A172 (cell line): ENCODE measurements at places on chromosomes 3 and 15.

GRCh38 chr15:62719316-62719715 lies 323.2 kb upstream of the TPM1 start:
- DNase-seq = no peak

DNA sequence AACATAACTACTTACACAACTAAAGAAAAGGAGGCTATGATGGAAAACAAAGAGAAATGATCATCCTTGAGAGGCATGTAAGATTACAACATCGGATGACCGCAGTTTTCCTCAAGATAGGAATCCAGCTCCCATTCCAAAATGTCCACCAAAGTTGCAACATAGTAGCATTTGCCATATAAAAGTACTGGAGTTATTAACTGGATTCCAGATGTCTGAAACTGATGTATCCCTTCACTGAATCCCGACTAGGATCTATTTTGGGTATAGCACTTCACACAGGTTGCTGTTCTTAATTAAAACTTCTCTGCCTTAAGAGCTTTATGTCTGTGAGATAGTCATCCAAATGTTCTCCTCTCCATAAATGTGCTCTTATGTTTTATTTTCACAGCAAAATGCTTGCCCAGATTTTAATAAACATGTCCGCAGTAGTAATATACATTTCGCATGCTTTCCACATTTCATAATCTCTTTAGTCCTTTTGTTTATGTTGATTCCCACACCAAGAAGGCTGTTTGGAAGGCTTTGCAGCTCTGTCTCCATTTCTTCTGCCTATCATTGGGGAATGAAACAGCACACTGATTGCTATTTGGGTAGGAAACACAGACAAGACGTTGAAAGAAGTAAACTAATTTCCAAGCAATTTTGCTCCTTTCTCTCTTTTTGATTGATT lies 716.5 kb upstream of the CFAP20DC start:
- DNase-seq = no peak

- DNase-seq = no peak
Measured at GRCh38 chr3:33883951-33884561, 85.6 kb downstream of the PDCD6IP start.

GRCh38 chr15:77989296-77990143 lies 88.0 kb downstream of the TBC1D2B start:
- DNase-seq = no peak

DNA sequence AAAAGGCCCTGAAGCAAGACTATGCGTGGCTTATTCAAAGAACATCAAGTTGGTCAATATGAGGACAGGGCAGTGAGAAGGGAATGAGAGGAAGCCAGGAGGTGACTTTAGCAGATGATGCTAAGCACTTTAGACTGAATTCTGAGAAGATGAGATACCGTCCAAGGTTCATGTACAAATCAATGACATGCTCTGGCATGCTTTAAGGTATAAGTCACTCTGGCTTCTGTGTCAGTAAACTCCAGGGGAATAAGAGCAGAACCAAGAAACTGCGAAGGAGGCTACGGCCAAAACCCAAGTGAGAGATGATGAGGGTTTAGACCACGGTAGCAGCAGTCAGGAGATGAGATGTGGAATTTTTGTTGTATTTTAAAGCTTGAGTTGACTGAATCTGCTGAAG lies 8.9 kb upstream of the CCDC50 start:
- DNase-seq = no peak

- DNase-seq = no peak
Measured at GRCh38 chr15:47737477-47737876, 20.2 kb downstream of the SEMA6D start.

GRCh38 chr15:26294059-26294689 lies 431.0 kb upstream of the ATP10A start:
- DNase-seq = no peak

DNA sequence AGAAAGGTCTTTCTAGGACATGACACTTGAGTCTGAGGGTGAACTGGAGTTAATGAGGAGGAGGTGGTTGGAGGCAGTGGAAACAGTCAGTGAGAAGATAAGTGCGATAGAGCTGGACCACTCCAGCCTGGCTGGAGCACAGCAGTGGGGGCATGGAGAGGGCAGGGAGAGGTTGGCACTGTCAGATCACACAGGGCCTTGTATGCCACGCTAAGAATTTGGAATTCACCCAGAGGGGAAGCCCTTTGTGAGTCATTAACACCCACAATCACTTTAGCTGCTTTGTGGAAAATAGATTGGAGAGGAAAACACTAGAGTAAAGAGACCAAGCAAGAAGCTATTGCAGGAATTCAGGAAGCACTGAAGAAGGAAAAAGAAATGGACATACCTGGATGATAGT lies 83.3 kb downstream of the ZNF621 start:
- no peak for DNase-seq

GRCh38 chr3:169354774-169355501 lies 308.6 kb downstream of the MECOM start:
- no peak for DNase-seq
